ENCODE measurements at places on chromosomes 16 and 17.
A peak's percentile ranks its signal among the peaks of the same experiment; 100 is the strongest.

- DNase-seq, result peak; percentile 60
Observed at GRCh38 chr16:85555719-85556455, 57.2 kb upstream of the GSE1 start.

DNA sequence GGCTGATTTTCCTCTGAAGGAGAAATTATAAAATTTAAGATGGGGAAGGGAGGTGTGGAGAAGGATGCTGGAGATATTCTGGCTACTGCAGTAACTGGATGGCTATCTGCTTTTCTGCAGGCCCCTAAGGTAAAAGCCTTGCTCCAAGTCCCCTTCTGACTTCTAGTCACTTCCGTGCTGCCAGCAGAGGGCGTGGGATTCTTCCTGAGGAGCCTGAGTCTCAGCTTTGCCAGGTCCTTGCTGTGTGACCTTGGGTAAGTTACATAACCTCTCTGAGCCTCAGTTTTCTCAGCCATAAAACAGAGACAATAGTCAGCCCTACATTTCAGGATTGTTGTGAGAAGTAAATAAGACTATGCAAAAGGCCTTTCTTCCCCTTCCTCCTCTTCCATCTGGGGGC is 24.3 kb upstream of the TMEM220 start:
- peak; percentile 16 for DNase-seq

DNA sequence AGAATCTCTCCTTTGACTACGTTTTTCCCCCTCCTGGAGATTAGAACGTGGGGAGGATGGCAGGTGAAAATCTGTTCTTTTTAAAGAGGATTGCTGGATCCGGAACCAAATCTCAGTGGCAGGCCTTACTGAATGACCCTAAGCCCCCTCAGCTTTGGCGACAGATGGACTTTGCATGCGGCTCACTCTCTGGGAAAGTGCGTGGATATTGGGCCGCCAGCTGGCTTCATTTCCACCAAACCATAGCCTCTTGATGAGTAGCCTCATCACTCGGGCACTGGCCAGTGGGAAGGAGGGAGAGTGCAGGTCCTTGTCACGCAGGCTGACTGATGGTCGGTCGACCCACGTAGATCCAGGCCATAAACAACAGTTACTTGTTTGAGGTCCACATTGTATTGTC is 31.3 kb upstream of the CCDC182 start:
- no peak for DNase-seq

DNA sequence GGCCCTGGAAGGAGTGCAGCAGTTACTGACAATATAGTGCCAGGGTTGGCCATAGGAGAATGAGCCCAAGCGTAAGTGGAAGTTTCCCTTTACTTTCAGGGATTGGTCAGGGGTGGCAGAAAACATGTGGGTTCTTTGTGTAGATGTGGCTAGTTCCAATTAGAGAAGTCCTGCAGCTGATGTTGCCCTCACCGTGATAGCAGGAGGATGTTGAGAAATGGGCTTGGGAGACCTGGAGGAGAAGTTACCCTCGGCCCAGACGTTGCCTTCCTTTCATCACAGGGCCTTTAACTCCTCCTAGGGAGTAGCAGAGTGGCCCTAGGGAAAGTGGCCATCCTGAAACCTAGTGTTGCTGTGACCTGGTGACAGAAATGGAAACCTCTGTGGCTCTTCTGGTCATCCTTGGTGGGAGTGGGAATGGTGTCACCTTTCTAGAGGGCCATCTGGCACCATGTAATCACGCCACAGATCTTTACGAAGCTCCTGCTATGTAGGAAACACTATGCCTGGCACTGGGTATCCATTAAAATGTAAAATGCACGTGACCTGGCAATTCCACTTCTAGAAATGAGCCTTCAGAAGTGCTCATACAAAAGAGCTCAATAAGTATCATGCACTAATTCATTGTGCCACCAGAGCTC is 6.7 kb downstream of the TMEM92 start:
- DNase-seq, result no peak

- no peak for DNase-seq
Observed at GRCh38 chr17:60554377-60554788, 28.3 kb upstream of the APPBP2 start.

GRCh38 chr16:5036228-5037156 is 2.8 kb upstream of the NAGPA start:
- no peak for DNase-seq

- peak; percentile 43 for DNase-seq
Observed at GRCh38 chr17:56629531-56630075, 36.1 kb downstream of the NOG start.

DNA sequence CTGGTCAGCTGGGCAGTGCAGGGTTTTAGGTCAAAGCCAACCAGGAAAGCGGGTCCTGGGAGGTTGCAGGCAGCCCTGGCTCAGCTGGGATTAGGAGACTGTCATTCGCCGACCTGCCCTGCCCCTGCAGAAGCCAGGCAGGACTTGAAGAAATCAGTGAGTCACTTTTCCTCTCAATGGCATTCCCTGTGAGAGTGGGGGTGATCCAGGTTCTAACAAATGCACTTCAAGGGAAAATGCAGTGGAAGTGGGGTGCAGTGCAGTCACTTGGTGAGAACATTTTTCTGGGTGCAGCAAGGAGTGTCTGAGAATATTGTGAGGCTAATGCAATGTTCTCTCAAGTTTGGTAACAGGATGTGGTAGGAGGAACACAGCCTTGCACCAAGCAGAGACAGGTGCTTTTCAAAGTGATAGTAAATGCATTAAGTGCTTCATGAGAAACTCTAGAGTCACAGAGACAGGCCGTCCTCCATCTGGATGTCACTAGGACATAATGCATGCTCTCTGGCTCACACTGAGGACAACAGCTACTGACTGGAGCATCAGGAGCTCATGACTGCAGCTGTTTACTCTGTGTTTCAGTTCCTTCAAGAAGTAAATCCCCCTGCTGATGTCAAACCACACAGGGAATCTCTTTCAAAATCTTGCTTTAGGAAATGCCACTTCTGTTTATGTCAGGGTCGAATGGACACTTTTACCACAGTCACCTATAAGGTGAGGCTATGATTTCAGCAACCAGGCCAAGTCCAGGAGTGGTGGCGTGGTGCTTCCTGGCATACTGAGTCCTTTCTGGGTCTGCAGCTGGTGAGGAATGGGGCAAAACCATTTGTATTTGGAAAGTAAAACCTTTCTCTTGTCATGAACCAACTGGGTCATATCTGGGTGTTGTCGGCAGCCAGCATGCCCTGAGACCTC is 16.7 kb downstream of the CDK5R1 start:
- DNase-seq, result no peak

- DNase-seq, result no peak
Observed at GRCh38 chr16:54437921-54438320, 151.3 kb upstream of the IRX3 start.

DNA sequence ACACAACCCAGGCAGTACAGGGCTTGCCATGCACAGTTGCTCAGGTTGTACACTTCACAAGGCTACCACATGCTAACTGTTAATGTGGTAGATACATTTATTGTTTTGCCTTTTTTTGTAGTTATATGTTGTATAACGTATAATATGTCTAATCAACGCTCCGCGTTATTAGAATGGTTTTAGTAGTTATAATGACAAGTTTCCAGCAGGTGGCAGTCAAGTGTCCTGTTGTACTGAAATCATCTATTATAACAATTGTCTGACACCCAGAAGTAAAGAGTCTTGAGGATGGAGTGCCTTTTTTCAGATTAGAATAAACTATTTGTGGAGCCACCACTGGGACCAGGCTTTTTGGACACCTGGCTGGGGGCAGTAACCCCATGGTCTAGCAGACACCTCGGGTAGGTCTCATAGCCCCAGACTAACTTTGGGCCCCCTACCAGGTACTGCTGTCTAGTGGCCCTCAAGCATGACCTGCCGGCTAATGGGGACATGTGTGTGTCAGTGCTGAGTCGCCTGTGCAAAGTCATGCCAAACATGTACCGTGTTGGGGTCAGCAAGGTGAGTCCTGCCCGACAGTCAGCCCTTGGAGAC is 32.8 kb downstream of the MYO15A start:
- peak; percentile 31 for DNase-seq

GRCh38 chr17:64498308-64499203 is 1.7 kb upstream of the POLG2 start:
- DNase-seq, result no peak

DNA sequence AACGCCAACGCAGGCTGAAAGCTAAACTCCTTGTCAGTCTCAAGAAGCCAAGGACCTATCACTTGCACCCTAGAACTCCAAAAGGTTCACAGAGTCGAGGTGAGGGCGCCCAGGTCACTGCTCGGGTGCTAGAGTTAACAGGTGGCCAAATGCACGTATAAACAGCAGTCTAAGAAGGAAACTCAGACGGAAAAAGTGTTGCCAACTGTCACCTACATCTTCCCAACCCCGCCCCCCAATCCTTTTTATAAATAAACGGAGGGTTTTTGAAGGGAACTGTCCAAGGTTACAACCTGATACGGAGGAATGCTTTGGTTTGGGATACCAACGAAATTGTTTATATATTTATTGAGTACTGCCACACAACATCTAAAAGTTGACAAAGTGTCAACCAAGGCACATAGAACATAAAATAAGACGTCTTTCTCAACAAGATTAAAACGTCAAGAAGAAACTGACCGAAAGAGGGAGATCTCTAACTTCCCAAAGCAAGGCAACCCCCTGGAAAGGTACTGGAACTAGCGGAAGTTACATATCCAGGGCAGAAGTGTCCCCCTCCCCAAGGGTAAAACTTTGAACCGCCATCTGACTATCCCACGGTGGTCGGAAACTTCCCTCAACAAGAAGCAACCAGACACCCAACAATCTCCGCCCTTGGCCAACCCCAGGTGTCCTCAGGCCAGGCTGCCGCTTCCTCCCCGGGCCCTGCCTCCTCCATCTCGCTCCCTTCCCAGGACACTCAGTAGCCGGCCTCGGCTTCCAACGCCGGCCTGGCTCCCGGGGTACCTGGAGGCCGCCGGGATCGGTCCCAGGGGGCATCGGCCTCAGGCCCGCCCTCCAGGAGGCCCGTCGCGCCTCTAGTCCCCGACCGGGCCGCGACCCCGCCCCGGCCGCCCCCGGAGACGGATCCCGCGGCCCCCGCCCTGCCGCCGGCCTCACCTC is 982 bp downstream of the SPAG9 start:
- DNase-seq, result peak; percentile 68

DNA sequence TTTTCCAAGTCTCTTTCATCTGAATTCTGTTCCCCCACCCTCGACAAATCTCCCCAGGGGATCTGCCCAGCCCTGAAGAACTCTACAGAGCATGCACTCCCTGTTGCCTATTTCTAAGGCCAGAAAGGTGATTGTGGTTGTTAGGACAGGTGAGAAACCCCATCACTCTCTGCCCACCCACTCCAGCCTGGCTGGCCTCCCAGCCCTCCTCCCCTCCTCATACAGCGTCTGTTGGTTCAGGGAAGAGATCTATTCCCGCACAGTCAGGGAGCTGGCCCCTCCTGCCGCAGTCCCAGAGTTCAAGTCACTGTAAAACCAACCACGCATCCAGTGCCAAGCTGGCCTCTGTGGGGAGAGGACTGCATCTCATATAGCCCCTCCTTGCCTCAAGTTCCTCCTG is 98.7 kb downstream of the KCNJ12 start:
- DNase-seq, result no peak

GRCh38 chr16:30003670-30004423 is 7.0 kb downstream of the DOC2A start:
- DNase-seq, result no peak

GRCh38 chr17:64146418-64147109 is 16.6 kb upstream of the ERN1 start:
- peak; percentile 67 for DNase-seq

GRCh38 chr17:46841561-46842379 is 9.6 kb upstream of the WNT9B start:
- DNase-seq, result peak; percentile 52
